H7 (cell line): ENCODE measurements at places on chromosomes 13 and 19. TPM values are rescaled to one million over a fixed set of nuclear protein-coding genes. Genes with fewer than 3 reads are reported as not detected.

ZNF99 gene
- not detected in 2 replicates for total RNA-seq

KBTBD6 gene
- 8.4 and 10.8 TPM in 2 replicates for total RNA-seq

SWSAP1 gene
- 3.0 and 3.3 TPM in 2 replicates for total RNA-seq

SLC6A16 gene
- 0.24 and 4.3 TPM in 2 replicates for total RNA-seq

GRCh38 chr19:45976178-45976577 lies 2.5 kb upstream of the NOVA2 start:
- DNase-seq, result no peak

DNA sequence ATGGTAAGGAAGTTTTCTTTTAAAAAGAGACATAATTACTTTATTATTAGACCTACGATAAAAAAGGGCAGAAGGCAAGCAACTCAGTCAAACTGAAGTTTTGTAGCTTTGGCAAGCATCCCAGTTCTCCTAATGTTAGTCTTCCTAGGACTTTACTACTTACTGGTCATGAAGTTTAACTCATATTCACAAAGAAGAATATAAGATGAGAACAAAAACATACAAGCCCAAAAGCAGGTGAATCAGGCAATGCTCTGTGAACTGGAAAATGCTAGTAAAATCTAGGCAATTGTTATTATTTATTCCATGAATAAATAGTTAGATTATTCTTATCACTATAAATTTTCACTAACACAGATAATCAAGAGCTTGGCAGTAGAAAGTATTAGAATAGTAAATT lies 85.0 kb downstream of the MIPEP start:
- DNase-seq, result no peak

DNA sequence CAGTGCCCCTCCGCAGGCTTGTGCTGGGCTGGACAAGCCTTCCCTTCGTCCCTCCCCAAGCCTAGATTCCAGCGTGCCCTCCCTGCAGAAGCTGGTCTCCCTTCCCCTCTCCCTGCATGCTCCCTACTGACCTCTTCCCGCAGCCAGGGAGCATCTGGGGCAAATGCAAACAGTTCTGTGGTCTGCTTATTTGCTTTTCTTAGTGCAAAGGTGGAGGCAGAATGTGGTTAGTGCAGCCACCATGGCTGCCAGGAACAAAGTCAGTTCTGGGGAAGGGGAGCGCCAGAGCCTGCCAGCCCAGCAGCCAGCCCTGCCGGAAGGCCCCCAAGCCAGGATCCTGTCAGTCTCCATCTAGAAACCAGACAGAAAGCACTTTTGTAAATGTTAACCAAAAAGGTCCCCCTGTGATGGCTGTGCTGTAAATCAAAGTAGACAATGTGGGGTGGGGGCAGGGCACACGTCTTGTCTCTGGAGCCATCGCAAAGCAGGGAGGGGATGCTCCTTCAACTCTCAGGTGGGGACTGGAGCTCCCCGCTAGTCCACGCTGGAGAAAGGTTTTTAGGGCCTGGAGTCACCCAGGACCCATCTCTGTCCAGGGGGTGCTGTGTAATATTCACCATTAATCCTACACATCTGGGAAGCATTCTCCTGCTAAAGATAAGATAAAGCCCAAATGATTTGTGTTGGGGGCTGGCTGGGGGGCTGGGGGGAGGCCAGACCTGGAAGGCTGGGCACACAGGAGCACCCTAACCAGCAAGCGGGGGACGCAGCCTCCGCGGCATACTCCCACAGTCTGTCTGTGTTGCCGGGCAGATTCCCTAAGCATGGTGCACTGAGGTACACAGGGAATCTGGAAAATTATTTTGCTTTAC lies 30.9 kb downstream of the SERP2 start:
- peak; percentile 77 for DNase-seq

- peak; percentile 52 for DNase-seq
Measured at GRCh38 chr19:49895566-49896297, 955 bp downstream of the IL4I1 start.
